ENCODE measurements at places on chromosomes 4 and X.
A peak's percentile ranks its signal among the peaks of the same experiment; 100 is the strongest.

DNA sequence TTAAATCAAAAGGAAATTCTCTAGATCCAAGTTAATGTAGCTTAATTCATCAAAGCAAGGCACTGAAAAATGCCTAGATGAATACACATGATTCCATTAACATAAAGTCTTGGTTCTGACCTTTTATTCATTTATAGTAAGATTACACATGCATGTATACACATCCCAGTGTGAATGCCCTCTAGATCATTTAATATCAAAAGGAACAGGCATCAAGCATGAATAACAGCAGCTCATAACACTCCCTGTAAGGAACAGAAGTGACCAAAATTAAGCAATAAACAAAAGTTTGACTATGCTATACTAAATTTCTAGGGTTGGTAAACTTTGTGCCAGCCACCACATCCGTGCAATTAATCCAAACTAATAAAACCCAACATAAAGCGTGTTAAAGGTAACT is 511.5 kb downstream of the SPIN4 start:
- no peak for DNase-seq

DNA sequence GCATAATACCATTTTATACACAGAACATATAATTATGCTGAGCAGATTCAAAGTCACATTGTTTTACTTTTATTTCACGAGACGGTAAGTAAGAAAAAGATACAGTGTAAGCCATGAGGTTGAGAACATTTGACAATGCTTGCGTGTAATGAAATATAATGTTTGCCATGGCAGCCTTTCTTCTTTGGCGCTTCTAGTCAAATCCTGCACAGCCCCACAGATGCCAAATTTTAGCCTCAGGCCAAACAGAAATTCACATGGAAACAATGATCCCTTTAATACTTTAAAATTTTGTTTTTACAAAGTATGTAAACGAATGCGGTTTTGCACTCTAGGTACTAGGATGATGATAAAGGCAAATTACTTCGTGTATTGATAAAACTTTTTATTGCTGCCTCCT is 502.7 kb upstream of the SMIM31 start:
- no peak for DNase-seq

DNA sequence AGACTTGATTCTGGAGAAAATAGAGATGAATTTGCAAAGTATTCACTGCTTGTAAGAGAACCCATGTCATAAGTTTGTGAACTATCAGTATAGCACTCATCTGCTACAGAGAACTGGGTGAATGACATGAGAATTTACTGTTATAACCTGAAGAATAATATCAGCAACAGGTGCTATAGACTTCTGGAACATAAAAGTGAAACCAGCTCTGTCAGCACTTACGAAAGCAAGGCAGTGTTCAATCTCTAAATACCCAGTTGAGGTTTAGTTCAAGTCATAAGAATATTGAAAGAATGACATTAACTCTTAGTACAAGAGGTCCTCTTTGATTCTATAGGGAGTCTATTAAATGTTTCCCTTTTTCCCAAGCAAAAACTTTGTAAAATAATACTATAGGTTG is 232.9 kb upstream of the ANKRD50 start:
- DNase-seq: no peak

- no peak for DNase-seq
These were observed 226.8 kb upstream of the GATB start for GRCh38 chr4:151987606-151988005.

- DNase-seq: no peak
These were observed 27.3 kb upstream of the CRLF2 start for GRCh38 chrX:1239681-1240142.

DNA sequence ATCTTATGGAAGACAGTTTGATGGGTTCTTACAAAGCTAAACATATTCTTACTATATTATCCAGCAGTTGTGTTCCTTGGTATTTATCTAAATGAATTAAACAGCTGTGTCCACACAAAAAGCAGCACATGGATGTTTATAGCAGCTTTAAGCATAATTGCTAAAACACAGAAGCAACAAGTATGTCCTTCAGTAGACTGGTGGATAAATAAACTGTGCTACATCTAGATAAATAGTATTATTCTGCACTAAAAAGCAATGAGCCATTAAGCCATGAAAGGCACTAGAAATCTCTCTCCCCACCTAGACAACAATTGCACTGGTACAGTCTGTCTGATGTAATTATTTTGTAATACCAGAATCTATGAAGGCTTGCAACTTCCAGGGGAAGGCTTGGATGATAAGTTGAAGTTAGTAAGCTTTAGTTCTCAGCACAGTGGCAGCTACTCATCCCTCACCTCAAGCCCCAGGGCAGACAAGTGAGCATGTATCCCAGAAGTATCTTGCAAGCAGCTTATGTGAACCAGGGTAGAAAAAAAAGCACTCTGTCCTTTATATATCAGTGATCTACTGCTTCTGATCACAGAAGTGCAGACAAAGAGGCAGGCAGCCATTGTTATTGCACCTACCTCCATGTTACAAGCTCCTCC is 36.9 kb downstream of the WDR17 start:
- DNase-seq: no peak

DNA sequence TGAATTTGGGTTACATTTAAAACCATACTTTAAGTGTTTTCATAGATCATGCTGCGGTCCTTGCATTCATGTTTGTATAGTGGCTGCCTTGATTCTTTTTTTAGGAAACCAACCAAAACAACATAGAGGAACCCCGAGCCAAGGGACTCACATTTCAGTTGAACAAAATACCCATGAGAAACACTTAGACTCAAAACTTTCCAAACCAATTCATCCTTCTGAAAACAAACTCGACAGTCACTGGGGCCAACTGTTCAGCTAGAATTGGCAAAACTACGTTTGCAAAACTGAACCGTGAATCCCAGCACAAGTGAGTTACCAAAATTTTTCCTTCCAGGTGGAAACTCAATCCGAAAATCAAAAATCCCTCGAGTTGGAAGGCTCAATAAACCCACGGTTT is 1.4 kb downstream of the ADGRA3 start:
- no peak for DNase-seq

DNA sequence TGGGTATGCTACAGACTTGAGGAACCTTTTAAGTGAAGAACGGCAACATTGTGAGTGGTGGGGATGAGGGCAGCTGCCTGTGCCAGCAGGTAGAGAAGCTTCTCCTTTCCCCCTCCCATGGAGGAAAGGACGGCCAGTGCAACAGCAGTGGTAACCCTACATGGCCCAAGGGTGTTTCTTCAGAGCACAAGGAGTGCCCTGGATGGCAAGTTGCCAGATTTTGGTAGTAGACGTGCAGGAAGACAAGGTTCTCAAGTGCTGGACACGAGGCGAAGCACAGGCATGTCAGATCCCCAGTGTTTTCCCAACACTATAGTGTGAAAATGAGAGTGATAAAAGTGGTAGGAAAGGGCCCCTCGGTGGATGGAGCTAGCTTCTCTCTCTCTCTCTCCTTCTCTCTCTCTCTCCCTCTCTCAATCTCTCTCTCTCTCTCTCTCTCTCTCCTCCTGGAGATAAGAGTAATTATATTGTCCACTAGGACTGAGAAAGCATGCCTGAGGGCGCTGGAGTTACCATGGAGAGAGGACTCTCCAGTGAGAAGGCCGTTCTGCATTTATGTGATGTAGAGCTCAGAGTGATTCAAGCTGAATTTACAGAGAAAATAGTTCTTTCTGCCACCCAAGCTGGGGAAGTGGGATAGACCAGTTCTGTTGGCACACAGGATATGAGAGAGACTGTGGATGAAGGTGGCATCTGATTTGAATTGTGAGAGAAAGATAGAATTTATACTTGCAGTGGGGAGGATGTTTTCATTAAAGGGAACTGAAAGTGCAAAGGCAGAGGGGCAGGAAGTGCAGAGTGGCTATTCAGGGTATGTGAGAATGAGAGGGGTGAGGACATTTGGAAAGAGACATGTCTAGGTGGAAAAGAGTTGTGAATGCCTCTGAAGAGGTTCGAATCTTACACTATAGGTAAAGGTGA is 25.7 kb upstream of the TRPC3 start:
- DNase-seq: no peak

GRCh38 chr4:62487016-62487415 is 1286.9 kb downstream of the ADGRL3 start:
- DNase-seq: no peak

DNA sequence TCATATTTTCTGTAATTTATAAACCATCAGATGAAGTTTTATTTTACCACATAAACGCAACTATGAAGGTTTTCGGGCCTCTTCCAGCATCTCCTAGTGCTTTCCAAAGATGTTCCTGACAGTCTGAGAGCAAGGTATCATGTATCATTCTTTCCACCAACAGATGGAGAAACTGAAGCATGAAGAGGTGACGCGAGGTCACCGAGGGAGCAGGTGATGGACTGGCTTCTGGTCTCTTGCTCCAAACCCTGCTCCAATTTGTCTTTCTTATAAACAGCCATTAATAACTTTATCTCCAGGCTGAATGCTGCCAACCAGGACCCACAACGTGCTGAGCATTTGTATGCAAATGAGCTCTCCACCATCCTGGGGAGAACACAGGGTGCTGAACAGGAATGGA is 86.3 kb upstream of the MAML3 start:
- no peak for DNase-seq

DNA sequence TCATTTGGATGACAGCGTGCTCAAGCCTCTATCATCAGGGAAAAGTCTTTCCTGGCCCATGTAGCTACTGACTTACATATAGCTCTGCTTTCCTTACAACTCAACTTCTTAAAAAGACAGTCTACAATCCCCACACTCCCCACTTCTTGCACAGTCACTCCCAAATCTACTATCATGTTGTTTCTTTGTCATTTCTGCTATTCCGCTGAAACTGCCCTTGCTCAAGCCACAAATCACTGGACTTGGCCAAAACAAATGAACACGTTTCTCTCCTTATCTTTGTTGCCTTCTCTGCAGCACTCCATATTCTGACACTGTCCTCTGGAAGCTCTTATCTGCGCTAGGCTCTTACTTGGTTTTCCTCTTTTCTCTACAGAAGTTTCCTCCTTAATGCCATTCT is 28.2 kb downstream of the GPRIN3 start:
- DNase-seq: no peak

- no peak for DNase-seq
These were observed 60.1 kb downstream of the SH3RF1 start for GRCh38 chr4:169210504-169211118.

DNA sequence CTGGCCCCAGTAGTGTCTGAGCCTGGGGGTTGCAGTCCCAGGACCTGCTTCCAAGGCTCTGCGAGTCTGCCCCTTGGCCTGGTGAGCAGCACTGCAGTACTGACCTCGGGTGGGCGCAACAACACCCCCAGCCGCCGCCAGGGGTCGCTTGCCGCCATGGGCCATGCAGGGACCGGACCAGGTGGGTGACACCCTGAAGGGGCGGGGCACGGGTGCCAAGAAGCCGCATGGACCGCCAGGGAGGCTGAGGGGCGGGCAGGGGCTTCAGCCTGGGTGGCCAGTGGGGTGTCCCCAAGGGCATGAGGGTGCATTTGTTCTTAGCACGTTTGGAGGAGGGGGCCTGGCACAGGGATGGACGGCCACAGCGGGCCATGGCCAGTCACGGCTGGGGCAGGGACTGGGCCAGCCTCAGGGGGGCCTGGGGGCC is 25.0 kb downstream of the TACC3 start:
- DNase-seq: peak; percentile 57

GRCh38 chr4:158189422-158189821 is 16.6 kb upstream of the GASK1B start:
- DNase-seq: no peak

DNA sequence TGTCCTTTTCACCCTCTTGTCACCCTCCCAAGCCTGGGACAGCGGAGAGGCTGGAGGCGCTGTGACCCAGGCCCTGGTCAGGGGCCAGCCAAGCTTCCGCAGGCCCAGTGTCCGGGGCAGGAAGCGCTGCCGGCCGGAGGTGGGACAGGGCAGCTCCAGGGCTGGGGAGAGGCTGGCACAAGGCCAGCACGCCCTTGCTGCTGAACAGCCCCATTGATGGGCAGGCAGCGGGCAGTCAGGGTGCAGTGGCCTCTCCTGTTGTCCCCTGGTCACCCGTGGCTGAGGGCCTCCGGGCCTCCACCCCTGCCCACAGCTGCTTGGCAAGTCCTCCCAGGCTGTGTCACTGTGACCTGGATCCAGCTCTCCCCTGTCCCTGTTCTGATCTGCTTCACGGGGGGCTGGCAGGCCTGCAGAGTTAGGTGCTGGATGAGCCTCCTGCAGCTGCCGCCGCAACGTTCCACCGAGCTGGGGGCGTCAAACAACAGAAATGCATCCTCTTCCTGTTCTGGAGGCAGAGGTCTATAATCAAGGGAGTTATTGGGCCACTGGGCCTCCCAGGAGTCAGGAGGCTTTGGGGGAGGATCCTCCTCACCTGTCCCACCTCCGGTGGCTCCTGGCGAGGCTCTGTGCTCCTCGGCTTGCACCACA is 107.9 kb downstream of the PSAPL1 start:
- DNase-seq: no peak

- DNase-seq: no peak
These were observed 18.5 kb upstream of the DRD5 start for GRCh38 chr4:9762823-9763475.

- no peak for DNase-seq
These were observed at the start of gene GASK1B for GRCh38 chr4:158172261-158173258. Gene GASK1B, minus strand, starts transcription at chr4:158173025. Its CDS starts 1,650 bp downstream, at chr4:158171375.

- no peak for DNase-seq
These were observed 151.9 kb upstream of the DIPK2B start for GRCh38 chrX:45352611-45353010.

GRCh38 chrX:149837639-149838038 is 43.3 kb upstream of the MAGEA8 start:
- no peak for DNase-seq

DNA sequence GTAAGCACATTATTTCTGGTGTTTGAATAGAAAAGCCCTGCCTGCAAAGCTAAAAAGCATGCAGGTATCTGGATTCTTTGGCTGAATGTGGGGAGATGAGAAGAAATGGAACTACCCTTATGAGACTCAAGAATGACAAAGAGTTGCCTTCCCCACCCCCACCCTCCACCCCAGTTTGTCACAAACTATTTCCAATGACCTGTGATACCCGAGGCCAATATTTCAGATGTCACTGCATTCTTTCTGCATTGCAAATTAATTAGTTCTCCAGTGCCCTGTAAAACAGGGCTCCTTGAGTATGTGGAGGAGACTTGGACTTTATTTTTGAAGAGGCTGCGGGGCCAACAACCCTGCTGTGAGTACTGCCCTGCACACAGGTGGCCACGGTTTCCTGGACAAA is 116.4 kb downstream of the ZNF827 start:
- DNase-seq: no peak

DNA sequence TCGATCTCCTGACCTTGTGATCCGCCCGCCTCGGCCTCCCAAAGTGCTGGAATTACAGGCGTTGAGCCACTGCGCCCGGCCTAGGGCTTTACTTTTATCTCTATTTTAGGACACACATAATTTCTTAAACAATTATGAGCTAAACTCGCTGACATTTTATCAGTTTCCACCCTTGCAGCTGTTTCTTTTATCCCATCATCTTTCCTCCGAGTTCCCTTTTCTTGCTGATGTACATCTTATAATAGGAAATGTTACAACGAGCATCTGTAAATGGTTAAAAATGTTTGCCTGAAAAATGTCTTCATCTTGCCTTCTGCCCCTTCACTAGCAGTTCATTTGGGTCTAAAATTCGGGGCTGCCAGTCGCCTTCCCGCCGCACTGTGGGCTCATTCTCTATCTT is 41.2 kb downstream of the ZFYVE28 start:
- DNase-seq: no peak

All from stimulated activated CD8-positive, alpha-beta memory T cell treated with anti-CD3 and anti-CD28 coated beads, Interleukin-7, amount 100 ng/mL, for 1 hour (primary cell).